ENCODE measurements at places on chromosomes 11 and 22.

DNA sequence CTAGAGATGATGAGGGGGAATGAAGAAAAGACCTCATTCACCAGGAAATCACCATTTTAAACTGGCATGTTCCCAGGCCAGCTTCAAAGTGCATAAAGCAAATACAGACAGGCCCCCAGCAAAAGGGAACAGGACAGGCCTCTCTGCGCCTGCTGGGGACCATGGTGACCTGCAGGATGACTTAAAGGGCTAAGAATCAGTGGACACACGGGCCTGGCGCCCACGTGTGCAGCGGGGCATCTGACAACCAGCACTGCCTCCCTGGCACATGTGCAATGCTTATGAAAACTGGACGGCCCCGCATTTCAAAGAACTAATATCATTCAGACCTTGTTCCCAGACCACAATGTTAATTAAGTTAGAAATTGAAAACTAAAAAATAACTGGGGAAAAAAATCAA, 35.6 kb downstream of the TBX1 start:
- no peak for DNase-seq

- DNase-seq: no peak
Observed at GRCh38 chr11:107457205-107457557, 444 bp downstream of the CWF19L2 start.

DNA sequence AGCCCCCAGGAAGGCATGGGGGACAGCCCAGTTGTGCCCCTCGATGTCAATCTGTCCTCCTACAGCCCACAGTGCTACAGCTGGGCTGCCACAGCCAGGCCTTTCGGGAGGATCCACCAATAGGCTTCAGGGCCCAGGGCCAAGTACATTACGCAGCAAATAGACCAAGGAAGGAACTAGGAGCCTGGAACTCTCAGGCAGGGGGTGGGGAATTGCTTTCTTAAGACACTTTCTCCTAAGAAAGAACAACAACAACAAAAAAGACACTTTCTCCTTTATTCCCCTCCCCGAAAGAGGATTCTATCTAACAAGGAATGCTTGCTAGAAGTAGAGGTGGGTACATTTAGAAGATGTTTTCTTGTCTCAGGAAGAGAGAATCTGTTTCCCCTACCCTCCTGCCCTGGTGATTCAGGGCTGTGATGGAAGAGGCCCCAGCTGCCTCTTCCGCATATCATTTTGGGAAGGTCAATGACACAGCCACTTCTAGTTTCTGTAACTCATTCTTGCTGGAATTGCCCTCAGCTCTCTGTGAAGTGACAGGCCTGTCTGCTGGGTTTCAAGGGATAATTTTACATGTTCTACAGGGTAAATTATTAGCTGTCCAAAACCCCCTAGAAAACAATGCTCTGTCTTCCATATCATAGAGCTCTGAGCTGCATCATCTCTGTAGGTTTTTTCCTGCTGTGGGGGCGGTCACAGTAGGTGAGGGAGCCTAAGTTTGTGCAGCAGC, 6.0 kb upstream of the MALAT1 start:
- no peak for DNase-seq

DNA sequence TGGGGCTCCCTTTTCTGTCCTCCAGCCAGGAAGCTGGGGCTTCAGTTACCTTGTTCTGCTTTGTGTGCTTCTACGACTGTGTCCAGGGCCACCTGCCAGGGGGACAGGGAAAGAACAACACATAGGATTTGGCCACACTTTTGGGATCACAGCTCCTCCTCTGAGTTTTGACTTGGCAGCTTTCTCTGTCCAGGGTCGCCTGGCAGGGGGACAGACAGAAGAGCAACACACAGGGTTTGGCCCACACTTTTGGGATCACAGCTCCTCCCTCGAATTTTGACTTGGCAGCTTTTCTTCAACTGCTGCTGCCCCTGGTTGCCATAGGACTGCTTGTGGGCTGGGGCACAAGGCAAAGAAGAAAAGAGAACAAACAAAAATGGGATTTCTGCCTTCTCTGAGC, 19.1 kb downstream of the INCENP start:
- no peak for DNase-seq

- DNase-seq: no peak
Observed at GRCh38 chr11:70032943-70033710, 45.0 kb upstream of the ANO1 start.

DNA sequence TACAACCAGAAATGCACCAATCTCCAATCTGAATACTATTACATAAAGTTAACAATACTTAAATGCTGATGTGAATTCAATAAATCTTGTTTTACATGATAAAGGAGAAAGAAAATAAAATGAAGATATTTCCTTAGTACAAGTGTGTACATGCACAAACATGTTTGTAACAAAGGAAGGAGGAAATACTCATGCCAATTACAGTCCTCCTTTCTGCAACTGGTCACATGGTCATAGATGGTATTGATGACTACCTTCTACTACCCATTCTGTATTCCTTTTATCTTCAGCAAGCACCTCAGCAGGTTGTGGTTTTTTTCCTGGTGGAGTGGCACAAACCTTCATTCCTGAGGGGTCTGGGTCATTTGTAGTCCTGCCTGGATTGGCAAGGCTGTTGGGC, 214.2 kb upstream of the GUCY1A2 start:
- no peak for DNase-seq

DNA sequence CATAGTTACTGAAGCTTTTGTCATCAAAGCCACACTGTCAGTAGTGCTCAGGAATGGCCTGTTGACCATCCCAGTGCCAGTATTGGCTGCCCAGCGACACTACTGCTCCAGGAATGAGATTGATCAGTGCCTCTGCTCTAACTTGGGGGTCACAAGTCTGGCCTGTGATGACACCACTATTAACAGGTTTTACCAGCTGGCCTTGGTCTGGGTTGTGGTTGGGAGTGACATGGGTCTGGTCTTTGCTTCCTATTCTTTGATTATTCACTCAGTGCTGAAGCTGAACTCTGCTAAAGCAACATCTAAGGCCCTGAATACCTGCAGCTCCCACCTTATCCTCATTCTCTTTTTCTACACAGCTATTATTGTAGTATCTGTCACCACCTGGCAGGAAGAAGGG, 21.5 kb downstream of the OR56B4 start:
- no peak for DNase-seq

DNA sequence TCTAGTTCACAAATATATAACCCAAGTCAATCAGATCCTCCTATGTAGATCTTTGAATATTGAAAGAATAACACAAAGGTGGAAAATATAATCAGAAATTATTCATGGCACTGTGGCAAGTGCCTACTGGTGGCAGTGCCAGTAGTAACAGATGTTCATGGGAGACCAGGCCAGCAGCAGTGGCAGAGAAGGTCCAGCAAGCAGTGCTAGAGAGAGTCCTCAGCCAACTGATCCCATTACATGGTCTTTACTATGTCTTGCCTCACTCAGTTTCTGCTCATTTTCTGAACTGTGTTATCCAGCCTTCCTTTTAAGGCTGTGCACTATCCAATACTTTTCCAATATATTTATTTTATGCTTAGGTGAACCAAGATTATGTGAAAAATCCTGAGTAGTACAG, 124.9 kb downstream of the MRTFA start:
- DNase-seq: no peak

- no peak for DNase-seq
Observed at GRCh38 chr22:37501610-37502341, 15.6 kb upstream of the MFNG start.

- no peak for DNase-seq
Observed at GRCh38 chr11:20277014-20277413, 86.5 kb upstream of the HTATIP2 start.

DNA sequence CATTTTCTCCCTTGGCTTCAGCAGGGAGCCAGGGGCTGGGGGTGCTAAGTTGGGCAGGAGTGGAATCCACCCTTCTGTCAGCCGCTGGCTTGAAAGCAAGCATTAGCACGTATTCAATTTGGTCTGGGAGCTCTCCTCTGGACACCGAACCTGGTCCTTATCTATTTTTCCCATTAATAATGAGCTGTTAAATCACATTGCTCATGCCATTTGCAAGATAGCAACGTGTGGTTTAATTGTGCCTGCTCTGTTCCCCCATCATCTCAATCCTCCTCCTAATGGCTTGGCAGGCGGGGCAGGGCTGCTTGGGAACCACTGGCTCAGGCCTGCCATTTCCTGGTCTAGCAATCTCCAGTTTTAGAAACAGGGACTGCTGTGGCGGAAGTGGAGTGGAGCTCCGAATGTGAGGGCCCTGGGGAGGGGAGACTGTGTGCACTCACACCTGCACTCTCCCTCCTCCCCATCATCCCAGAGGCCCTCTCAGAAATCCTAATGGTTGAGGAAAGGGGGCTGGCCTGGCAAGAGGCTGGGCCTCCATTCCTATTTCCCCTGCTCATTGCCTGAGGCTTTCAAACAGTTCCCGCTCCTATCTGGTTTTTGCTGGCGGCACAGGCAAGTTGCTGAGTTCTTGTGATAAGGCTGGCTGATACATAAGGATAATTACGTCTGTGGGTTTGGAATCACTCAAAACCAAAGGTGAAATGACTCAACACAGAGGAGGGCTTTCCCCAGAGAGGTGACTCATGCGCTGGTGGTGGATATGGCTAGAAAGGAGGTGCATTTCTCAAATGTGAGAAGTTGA, 201.2 kb upstream of the E2F8 start:
- no peak for DNase-seq

DNA sequence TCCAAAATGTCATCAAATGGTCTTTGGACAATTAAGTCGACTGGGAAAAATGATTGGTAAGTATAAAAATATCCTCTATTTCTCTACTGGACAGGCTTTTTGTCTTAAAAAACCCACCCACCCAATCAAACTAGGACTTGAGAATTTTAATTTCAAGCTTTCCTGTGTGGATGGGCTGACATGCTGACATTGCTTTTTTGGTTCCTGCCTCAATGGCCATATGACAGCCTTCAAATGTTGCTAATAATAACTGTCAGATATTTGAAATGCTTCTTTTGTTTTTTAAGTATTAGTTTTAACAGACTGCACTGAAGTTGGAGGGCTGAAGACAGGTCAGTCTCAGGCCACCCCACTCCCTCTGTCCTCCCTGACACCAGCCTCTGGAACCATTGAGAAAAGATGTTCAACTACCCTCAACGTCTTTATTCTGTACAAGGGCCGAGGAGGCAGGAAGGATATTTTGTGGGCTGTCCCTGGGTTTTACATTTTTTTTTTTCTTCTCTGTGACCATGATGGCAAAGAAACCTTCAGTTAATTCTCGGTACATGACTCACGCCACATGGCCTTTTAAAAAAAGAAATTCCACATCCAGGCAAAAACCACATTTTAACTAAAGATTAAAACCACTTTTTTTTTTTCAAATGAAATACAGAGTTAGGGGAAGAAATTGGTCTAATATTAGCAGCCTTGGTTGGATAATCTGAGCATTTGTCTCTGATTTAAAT, 130.4 kb downstream of the SLC1A2 start:
- no peak for DNase-seq

- no peak for DNase-seq
Observed at GRCh38 chr22:23574877-23575276, 5.2 kb downstream of the IGLL1 start.

DNA sequence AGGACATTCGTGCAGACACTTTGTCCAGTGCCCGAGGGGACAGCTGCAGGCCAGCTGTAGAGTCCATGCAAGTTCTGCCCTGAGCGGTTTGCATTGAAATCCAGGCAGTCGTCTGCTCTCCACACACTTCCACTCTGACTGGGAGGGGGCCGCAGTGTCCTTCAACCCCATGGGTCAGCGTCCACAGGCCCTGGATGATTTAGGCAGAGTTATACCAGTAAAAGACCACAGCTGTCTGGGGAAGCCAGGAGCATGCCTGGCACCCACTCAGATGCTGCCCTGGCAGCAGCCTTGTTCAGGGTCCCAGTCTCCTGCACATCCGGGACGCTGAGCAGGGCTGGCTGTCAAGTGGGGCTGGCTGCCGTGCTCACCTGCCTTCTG, 26.5 kb downstream of the KRTAP5-5 start:
- DNase-seq: no peak

DNA sequence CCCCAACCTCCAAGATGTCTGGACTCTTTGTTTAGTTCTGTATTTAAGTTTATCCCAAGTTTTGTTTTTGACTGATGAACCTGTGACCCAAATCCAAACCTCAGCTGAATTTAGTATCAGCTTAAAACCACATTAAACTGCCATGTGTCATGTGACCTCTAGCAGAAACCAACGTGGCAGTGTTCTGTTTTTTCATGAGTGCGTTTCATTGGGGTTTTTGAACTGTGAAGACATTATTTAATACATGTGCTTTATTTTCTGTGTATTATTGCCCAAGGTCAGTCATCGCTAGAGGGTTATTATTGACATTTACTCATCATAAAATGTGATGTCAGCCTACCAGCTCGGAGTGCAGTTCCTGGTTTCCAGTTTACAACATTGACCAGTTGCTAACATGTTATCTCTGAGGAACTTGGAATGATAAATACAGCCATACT, 1.8 kb downstream of the TLCD5 start:
- DNase-seq: no peak
